Stimulated activated CD4-positive, alpha-beta T cell treated with anti-CD3 and anti-CD28 coated beads, Interleukin-4, amount 100 ng/mL, for 24 hours (primary cell): ENCODE measurements at places on chromosomes 11 and 22.

DNA sequence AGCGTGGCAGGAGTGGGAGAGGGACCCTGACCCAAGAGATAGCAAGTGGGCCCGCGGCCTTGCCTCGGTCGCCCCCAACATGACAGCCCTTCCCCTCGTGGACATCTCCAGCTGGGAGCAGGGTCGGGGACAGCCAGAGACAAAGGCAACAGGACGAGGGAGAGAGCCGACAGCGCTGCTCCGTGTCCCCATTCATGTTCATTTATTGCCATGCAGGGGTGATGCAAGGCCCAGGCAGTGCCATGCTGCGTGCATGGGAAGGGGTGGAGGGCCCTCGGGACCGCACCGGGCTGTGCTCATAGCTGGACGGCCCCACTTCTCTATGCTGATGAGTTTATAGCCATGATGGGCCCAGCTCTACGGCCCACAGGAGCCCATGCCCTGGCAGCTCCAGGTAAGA lies 12.7 kb downstream of the MRPL23 start:
- DNase-seq = no peak

DNA sequence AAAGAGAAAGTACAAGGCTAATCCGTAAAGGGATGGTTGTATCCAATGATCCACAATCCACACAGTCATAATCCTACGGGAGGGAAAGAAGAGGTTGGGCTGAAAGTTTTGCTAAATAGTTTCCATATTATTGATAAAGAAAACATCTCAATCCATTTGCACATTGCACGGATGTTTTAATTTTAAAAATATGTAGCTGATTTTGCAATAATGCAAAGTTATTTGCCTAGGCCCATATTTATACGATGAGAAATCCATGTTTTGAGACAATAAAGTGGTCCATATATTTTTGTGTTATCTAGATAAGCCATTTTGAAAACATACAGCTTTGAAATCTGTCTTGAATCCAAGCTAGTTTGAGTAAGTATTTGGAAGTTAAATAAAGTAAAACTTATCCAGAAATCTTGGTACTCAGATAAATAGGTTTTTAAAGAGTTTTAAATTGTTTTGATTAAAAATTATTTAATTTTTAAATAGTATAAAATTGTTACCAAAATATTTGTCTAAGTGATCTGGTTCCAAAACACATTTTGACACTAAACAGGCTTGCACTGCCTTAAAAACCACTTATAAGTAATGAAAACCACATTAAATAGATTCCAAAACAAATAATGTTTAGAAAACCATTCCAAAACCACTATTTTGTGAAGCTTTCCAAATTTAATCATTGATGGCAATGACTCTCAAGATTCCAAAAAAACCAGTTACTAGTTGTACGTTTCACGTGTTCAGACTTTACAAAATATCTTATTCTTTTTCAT lies 38.2 kb upstream of the PAMR1 start:
- no peak for DNase-seq

- no peak for DNase-seq
Observed at GRCh38 chr11:80163441-80163840, 722.6 kb upstream of the TENM4 start.

GRCh38 chr22:41943661-41944209 lies 3.2 kb downstream of the CENPM start:
- no peak for DNase-seq

GRCh38 chr22:41957941-41958556 lies 6.1 kb downstream of the SMIM45 start:
- no peak for DNase-seq

- no peak for DNase-seq
Observed at GRCh38 chr11:100716838-100717237, 29.8 kb downstream of the ARHGAP42 start.

DNA sequence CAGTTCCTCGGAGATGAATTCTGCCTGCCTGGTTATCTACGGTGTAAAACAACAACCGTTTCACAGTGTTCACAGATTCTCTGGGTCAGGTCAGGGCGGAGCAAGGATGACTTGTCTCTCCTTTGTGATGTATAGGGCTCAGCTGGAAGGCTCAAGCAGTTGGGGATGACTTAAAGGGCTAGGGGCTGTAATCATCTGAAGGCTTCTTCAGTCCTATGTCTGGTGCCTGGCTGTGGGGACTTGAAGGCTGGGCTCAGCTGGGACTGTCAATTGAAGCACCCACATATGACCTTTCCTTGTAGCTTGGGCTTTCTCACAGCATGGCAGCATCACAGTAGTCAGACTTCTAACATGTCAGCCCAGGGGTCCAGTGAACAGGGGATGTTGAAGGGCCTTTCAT lies 29.3 kb downstream of the EIF3F start:
- no peak for DNase-seq

GRCh38 chr11:257766-258493 lies 20.3 kb upstream of the NLRP6 start:
- no peak for DNase-seq

DNA sequence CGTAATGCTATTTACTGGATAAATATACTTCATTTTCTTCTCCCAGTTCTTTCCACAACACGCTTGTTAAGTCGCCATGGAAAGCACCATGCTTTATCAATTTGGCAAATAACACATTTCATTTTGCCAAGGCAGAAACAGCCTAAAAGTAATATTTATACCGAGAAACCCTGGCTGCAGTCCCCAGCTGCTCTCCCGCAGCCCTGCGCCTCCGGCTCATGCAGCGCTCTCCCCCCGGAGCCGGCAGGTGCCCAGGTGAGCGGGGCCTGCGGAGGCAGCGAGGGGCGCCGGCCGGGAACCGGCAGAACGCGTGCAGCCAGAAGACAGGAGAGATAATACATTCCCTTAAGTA lies 681 bp upstream of the ARHGEF12 start:
- no peak for DNase-seq

GRCh38 chr22:17780116-17780740 lies 6.0 kb upstream of the BID start:
- no peak for DNase-seq

- DNase-seq = no peak
Observed at GRCh38 chr11:121372671-121373429, 79.3 kb upstream of the SORL1 start.

- no peak for DNase-seq
Observed at GRCh38 chr11:127274328-127274676, 273.7 kb upstream of the KIRREL3 start.
